ENCODE measurements at places on chromosomes 6 and 20. TPM values are rescaled to one million over a fixed set of nuclear protein-coding genes. Genes with fewer than 3 reads are reported as not detected.

Gene PDE10A
- not detected for total RNA-seq

Gene NKAPL
- total RNA-seq, result 0.11 TPM

Gene ADGRG6
- total RNA-seq, result not detected

Gene RGS17
- total RNA-seq, result not detected

Gene SALL4
- total RNA-seq, result 0.07 TPM

Gene CAP2
- not detected for total RNA-seq

- no peak overlapping the region for H3K4me3 ChIP-seq
- H3K4me1 ChIP-seq, result no peaks in the 10 kb centered on the region
- H3K27ac ChIP-seq, result no peak overlapping the region
- no peak for DNase-seq
- H3K36me3 ChIP-seq, result no peaks in the 10 kb centered on the region
- no peaks in the 10 kb centered on the region for H3K27me3 ChIP-seq
Observed at GRCh38 chr20:8209061-8209460, 77.0 kb downstream of the PLCB1 start.

DNA sequence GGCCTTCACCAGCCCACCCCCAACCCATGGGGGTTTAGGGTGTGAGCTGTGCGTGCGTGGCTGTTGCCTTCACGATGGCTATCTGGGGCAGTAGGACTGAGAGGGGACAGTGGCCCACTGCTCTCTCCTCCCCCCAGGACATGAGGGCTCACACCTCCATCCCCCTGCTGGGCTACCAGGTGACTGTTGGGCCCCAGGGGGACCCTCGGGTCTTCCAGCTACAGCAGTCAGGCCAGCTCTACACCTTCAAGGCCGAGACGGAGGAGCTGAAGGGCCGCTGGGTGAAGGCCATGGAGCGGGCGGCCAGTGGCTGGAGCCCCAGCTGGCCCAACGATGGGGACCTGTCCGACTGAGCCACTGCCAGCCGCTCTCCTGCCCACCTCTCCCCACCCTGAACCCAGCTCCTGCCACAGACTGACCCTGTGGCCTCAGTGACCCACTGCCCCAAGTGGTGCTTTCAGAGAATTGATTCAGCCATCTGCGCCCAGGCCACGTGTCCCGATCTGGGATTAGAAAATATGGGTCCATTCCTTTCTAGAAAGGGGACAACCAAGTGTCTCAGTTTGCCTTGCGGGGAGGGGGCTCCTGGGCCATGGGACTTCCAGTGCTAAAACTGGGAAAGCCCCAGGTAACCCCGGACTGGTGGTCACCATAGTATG lies 22.5 kb downstream of the FGD2 start:
- no peak for DNase-seq
- no peak overlapping the region for H3K27ac ChIP-seq
- H3K36me3 ChIP-seq, result peaks cover 7% of the 10 kb centered on the region

GRCh38 chr6:3748208-3749066 lies 3.1 kb downstream of the PXDC1 start:
- no peak overlapping the region for H3K27ac ChIP-seq
- no peaks in the 10 kb centered on the region for H3K27me3 ChIP-seq
- DNase-seq, result peak; percentile 68

- H3K4me1 ChIP-seq, result no peaks in the 10 kb centered on the region
- DNase-seq, result no peak
- H3K4me3 ChIP-seq, result no peak overlapping the region
- no peaks in the 10 kb centered on the region for H3K36me3 ChIP-seq
- H3K27me3 ChIP-seq, result no peaks in the 10 kb centered on the region
Observed at GRCh38 chr6:72316675-72317380, 305.0 kb upstream of the KCNQ5 start.

DNA sequence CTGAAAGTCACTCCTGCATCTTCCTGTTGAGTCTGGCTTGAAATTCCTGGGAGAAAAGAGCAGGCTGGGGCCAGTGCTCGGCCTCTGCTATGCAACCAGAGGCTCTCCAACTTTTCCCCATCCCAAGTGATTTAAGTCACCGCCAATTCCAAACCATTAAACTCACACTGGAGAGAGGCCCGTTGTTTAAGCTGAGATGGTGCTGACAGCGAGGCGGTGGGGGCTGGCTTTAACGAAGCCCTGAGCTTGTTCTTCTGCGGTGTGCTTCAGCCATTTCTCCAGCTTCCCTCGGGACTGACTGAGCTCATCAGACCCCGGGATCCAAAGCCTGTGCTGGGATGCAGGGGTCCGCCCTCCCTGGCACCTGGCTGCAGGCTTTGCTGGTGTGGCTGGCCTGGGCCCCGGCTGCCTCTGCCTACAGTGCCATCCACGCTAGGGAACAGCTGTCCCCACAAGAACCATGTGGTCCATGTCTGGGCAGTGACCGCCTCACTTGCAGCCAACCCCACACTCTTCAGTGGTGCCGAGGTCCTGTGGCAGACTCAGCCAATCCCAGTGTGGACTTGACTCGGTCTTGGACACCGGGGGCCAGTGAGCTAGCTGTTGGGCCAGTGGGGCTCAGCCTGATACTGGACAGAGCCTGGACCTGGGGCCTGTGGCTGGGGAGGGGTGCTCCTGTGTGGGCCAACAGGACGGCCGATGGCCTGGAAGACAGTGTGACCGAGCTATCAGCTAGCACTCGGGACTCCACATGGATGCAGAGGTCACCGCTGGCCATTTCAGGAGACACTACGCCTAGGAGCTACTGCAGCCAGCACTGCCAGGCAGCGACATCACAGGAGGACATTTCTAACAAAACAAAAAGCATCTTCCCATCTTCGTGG lies 21.2 kb downstream of the RAMACL start:
- H3K27ac ChIP-seq, result no peak overlapping the region
- peaks cover 35% of the 10 kb centered on the region for H3K4me1 ChIP-seq
- DNase-seq, result no peak
- no peaks in the 10 kb centered on the region for H3K27me3 ChIP-seq
- H3K36me3 ChIP-seq, result no peaks in the 10 kb centered on the region

GRCh38 chr6:13397359-13398068 lies 69.2 kb upstream of the TBC1D7 start:
- peak overlapping the region; percentile 60 for H3K4me3 ChIP-seq
- no peaks in the 10 kb centered on the region for H3K27me3 ChIP-seq
- H3K27ac ChIP-seq, result peak overlapping the region; percentile 100

- no peak for DNase-seq
- no peak overlapping the region for H3K27ac ChIP-seq
- H3K36me3 ChIP-seq, result no peaks in the 10 kb centered on the region
Observed at GRCh38 chr20:22507240-22507961, 77.0 kb downstream of the FOXA2 start.

DNA sequence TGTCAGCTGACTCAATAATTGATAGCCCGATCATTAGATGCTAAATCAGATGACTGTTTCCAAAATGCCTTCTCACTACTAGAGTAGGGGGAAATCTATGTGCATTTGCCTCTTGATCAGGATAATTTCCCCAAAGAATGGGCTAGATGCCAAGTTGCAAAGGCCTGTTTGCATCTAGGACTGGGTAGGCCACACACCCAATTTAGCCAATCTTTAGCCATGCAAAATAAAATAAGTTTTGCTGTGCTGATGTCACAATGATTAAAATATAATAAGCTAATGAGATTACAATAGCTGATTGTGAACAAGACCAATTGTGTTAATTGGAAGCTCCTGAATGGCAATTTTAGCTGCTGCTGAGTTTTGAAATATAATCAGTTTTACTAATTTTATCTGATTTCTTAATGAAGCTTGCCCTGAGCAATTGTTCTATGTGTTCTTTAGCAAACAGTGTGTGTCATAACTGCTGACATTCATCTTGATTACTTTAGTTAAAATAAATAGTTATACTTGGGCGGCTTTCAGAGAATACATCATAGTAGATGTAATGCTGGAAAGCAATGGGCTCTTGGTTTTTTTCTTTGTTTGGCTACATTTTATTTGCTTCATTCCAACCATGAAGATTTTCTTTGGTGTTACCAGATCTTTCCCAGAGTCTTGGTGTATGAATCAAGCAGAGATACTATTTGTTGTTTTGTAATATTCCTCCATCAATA lies 973.2 kb upstream of the SLC35B3 start:
- no peaks in the 10 kb centered on the region for H3K4me1 ChIP-seq
- H3K36me3 ChIP-seq, result no peaks in the 10 kb centered on the region
- no peaks in the 10 kb centered on the region for H3K27me3 ChIP-seq
- no peak overlapping the region for H3K4me3 ChIP-seq
- H3K27ac ChIP-seq, result no peak overlapping the region

- H3K27ac ChIP-seq, result no peak overlapping the region
- H3K4me1 ChIP-seq, result peaks cover 2% of the 10 kb centered on the region
- H3K27me3 ChIP-seq, result no peaks in the 10 kb centered on the region
- DNase-seq, result peak; percentile 90
- H3K4me3 ChIP-seq, result no peak overlapping the region
Observed at GRCh38 chr20:58481481-58482021, 33.6 kb downstream of the APCDD1L start.

DNA sequence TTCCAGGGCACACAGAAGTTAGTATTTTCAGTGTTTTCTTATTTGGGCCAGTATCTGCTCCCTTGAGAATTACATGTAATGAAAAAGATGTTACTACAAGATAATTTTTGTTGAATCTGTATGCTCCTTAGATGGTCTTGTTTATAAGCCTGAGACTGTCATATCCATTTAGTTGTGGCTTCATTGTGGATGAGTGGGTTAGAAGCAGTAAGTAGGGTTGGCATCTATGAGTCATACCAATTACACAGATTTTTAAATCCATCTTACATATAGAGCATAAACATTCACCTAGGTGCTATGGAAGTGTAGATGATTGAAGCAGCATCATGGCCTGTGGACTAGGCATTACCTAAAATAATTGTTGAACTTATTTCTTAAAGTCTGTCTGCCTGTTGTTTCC lies 13.5 kb upstream of the BAG2 start:
- no peaks in the 10 kb centered on the region for H3K4me1 ChIP-seq
- DNase-seq, result no peak
- H3K27ac ChIP-seq, result no peak overlapping the region
- H3K4me3 ChIP-seq, result no peak overlapping the region
- peaks cover 20% of the 10 kb centered on the region for H3K36me3 ChIP-seq

- H3K4me1 ChIP-seq, result peaks cover under 1% of the 10 kb centered on the region
- H3K27ac ChIP-seq, result no peak overlapping the region
- DNase-seq, result no peak
- no peak overlapping the region for H3K4me3 ChIP-seq
Observed at GRCh38 chr6:11111769-11112437, 378 bp upstream of the ERVFRD-1 start.

DNA sequence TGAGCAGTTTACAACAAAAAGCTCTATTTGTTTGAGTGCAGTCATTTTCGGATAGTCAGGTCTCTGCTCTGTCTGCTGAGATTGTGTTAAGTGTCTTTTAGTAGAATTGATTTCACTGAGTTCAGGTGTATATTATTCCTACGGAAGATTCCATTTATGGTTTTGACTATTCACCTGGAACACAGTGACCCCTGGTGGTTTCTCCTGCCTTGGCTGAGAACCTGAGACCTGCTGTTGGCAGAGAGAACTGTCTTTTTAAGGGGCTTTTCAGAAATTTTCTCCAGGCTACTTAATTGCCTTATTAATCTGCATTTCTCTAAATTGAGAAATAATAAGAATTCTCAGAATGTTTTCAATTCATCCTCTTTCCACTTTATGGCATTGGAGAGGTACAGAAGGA lies 508.0 kb downstream of the TBC1D32 start:
- no peaks in the 10 kb centered on the region for H3K27me3 ChIP-seq
- peak; percentile 68 for DNase-seq
- no peak overlapping the region for H3K4me3 ChIP-seq
- no peaks in the 10 kb centered on the region for H3K4me1 ChIP-seq
- no peak overlapping the region for H3K27ac ChIP-seq

DNA sequence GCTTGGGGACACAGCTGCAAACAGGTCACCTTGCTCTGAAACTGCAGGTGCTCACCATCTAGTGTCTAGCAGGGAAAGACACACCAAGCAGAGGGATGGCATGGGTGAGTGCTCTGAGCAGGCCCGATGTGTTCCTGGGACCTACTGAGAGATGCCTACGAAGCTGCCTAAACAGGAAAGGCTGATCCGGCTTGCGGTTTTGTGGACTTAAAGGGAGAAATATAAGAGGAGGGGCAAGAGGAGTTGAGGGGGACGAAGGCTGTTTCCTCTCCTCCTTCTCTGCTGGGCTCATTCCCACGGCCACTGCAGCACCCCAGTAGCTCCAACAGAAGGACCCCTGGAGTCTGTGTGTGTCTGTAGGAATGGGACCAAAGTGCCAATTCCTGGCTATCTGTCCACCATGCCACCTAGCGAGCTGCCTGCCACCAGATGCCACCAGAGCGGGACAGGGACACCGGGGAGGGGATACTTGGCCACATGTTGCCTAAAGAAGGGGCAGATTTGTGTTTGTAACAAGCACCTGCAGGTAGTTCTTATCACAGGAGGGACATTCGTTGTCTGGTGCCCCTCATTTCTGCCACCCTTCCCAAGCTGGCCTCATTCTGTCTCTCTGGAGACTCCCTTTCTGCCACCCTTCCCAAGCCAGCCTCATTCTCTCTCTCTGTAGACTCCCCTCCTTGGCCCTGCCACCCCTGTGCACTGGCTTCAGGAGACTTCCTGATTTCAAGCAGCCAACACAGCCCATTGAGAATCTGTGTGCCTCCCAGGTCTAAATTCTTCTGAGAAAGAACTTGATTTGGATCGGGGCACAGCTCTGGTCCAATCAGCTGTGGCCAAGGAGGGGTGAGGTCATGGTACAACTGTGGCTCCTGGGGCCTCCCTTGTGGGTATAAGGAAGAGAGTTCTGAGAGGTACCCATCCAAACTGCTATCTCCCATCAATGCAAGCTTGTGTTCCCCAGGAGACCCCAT lies 221.8 kb downstream of the ANKRD60 start:
- no peak overlapping the region for H3K4me3 ChIP-seq
- H3K4me1 ChIP-seq, result no peaks in the 10 kb centered on the region
- no peaks in the 10 kb centered on the region for H3K36me3 ChIP-seq

GRCh38 chr20:53316206-53316937 lies 277.3 kb downstream of the ZNF217 start:
- no peak for DNase-seq
- H3K27ac ChIP-seq, result no peak overlapping the region
- no peaks in the 10 kb centered on the region for H3K27me3 ChIP-seq
- no peak overlapping the region for H3K4me3 ChIP-seq

- DNase-seq, result no peak
- no peaks in the 10 kb centered on the region for H3K27me3 ChIP-seq
- no peak overlapping the region for H3K4me3 ChIP-seq
- no peak overlapping the region for H3K27ac ChIP-seq
- no peaks in the 10 kb centered on the region for H3K36me3 ChIP-seq
Observed at GRCh38 chr6:35078896-35079295, 62.2 kb downstream of the TCP11 start.

GRCh38 chr6:53437557-53438202 lies 88.9 kb upstream of the ELOVL5 start:
- no peak overlapping the region for H3K4me3 ChIP-seq
- peak; percentile 78 for DNase-seq
- no peaks in the 10 kb centered on the region for H3K4me1 ChIP-seq
- H3K27me3 ChIP-seq, result no peaks in the 10 kb centered on the region
- no peak overlapping the region for H3K27ac ChIP-seq
- no peaks in the 10 kb centered on the region for H3K36me3 ChIP-seq

Measured in Karpas-422 (cell line).